Right hindlimb (tissue), 1 donor: ENCODE measurements at places on chromosomes 16 and 17.

- no peak for DNase-seq
These were observed 19.9 kb upstream of the MTMR4 start for GRCh38 chr17:58534331-58534730.

- no peak for DNase-seq
These were observed 26.7 kb upstream of the TEX2 start for GRCh38 chr17:64289741-64290141.

GRCh38 chr17:4469552-4469951 lies 29.1 kb upstream of the SPNS2 start:
- no peak for DNase-seq

GRCh38 chr16:58863042-58863441 lies 128.9 kb upstream of the GOT2 start:
- DNase-seq = no peak

DNA sequence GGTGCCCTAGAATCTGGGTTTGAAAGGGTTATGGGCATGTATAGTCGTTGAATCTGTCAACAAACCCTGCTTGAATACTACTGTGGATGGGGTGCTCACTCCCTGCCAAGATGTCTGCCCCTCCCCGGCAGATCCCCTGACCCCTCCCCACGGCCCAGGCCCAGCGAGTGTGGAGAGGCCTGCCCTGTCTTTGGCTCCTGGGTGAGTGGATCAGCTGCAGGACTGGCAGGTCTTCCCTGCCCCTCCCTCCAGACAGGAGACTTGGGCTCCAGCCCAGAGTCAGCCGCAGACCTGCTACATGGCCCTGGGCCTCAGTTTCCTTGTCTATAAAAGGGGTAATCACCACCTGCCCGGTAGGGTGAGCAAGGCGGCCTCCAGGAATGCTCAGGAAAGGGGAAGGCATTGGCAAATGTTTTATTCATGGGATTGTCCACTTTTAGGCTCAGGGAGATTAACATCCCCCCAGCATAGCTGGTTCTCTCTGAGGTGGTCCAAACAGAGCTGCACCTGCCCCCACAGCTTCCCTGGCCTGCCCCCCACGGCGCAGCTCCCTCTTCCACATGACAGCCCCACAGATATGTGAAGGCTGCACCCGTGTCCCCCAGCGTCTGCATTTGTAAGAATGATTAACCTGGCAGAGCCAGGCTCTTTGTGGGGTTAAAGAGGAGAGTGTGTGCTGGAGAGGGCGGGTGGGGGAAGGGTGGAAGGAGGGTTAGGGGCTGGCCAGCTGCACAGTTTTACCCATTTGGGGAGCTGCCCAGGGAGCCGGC lies 18.5 kb upstream of the SPNS2 start:
- no peak for DNase-seq

- no peak for DNase-seq
These were observed 724 bp downstream of the GAA start for GRCh38 chr17:80101946-80102663.

- DNase-seq = peak; percentile 80
These were observed 15.7 kb downstream of the CAVIN1 start for GRCh38 chr17:42407289-42407836.

DNA sequence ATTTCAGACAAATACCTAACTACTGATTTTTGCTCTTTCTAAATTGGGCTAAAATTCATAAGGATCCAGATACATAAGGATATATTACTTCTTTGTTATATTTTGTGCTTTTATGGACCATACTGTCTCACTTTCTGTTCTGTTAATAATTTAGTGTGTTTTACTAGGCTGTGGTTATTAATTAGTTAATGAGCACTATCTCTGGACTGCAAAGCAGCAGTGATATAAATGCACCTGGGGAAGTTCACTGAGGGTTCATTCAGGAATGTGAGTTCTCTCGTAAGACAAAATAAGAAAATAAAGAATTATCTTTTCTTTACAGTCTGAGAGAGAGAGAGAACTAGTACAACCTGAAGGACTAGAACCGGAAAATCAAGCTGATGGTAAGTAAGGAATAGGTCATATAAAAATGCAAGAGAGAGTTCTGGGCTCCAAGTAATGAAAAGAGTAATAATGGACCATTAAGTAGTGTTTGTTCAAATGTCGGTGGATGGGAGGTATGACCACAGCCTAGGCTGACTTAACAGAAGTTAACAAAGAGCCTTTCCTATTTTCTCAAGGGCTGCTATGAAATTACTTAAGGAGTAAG lies 55.6 kb downstream of the IKZF3 start:
- DNase-seq = no peak

DNA sequence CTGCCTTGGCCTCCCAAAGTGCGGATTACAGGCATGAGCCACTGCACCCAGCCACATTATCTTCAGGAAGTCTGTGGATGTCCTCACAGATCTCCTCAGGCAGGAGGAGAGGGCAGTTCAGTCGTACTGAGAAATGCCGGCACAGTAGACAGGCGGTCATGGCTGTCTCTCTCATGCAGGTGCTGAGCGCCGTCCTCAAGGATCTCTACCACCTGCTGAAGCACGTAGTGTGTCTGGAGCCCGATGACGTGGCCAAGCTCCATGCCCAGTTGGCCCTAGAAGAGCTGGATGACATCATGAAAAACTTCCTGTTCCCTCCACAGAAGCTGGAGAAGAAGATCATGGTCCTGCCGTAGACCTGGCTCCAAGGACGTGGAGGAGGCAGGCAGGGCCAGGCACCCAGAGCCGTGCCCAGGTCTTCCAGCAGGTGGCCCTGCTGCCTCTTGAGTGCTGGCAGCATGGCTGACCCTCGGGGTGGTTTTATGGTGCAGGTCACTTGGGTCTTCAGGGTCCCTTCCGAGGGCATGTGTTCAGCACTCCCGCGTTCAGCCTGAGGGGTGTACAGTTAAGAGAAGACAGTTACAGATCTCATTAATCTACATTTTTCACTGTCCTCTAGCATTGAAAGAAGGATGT lies 22.0 kb upstream of the HAS3 start:
- DNase-seq = no peak

DNA sequence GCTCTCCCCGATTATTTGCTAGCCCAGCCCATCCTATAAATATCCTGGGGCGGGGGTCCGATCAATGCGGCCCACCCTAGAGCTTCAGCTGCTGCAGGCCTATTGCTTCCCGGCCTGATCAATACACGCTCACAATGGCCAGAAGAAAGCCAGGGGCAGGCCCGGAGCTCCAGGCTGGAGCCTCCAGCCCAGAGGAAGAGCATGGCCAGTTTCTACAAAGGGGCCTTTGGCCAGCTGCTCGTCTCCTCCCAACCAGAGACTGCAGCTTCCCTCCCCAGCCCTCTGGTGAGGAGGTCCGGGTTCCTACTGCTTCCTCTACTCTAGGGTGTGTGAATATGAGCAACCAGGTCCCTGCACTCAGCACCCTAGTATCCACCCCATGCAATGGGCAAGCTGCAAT lies 36.7 kb downstream of the SALL1 start:
- no peak for DNase-seq

DNA sequence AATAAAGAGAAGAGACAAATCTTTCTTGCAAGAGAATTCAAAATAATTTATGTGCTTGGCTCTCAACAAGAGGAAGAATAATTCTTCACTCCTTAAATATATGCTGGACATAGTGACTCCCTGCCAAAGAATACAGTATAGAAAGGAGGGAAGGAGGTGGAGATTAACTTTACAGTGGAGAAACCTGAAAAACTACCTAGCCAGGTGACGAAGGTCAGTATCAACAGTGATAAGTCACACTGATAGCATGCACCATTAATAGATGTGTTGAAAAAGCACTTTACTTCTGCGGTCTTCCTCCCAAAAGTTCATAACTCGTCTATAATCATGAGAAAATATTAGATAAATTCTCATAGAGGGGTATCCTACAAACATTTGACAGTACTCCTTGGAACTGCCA lies 21.4 kb downstream of the CBLN1 start:
- no peak for DNase-seq

GRCh38 chr16:89049484-89050118 lies 44.1 kb upstream of the ACSF3 start:
- DNase-seq = peak; percentile 65

- DNase-seq = no peak
These were observed 121.8 kb upstream of the MED13 start for GRCh38 chr17:62186841-62187240.

DNA sequence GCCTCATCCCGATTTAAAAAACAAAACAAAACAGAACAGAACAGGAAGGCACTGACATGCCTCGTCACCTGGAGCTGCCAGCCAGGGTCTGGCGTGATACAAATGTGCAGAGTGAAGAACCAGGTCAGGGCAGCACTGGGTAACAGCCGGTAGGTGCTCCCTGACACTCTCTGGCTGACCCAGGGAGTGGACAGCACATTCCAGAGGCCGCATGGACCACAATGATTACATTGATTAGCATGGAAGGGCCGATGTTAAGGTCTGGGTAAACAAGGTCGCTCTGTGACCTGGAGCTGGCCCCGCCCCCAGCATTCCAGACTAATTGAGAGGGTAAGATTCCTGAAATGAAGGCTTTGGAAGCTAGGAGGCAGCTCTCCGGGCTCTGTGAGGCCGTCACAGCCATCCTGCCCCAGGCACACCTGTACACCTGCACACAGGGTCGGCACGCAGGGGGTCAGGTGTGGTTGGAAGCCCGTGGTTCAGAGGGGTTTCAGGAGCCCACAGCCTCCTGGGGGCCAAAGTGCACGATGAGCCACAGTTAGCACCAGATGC lies 21.4 kb downstream of the PIEZO1 start:
- no peak for DNase-seq
